Foreskin keratinocyte (primary cell): ENCODE measurements at places on chromosomes 7 and 10. TPM values are rescaled to one million over a fixed set of nuclear protein-coding genes. Genes with fewer than 3 reads are reported as not detected.

Gene DNA2
- 10.6 and 14.7 TPM in 2 replicates for total RNA-seq

Gene ARHGEF5
- 34.8 and 43.8 TPM in 2 replicates for total RNA-seq

Gene GSTO1
- 168 and 181 TPM in 2 replicates for total RNA-seq

Gene NPTX2
- total RNA-seq = not detected in 2 replicates

Gene SEPHS1
- 37.9 and 46.1 TPM in 2 replicates for total RNA-seq

Gene C10orf105
- not detected in 2 replicates for total RNA-seq

Gene HMX2
- total RNA-seq = not detected in 2 replicates

Gene SNX13
- 19.6 and 20.3 TPM in 2 replicates for total RNA-seq

Gene NRCAM
- 8.4 and 20.0 TPM in 2 replicates for total RNA-seq

Gene MMP21
- not detected in 2 replicates for total RNA-seq

Gene LLCFC1
- not detected in 2 replicates for total RNA-seq

Gene AZGP1
- total RNA-seq = 0.25 and 0.71 TPM in 2 replicates

Gene UNC5B
- total RNA-seq = 0.67 and 0.75 TPM in 2 replicates

Gene EGFR
- 156 and 161 TPM in 2 replicates for total RNA-seq

DNA sequence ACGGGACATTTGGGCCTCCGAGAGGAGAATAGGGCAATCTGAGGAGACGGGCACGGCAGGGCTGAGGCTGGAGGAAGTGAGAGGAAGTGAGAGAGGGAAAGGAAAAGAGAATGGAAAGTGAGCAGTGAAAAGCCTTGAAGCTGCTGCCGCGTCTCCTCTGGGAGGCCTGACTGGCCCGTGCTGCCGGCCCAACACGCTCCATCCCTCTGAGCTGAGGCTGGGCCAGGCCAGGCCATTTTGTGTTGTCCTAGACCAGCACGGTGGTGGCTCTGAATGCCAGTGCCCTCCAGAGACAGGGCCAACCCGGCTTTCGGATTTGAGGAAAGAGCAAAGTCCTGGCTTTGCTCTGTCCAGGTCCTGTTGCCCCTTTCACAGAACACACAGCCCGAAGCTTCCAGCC lies 361.1 kb upstream of the SHH start:
- no peak for DNase-seq

- no peak for DNase-seq
These were observed 259.1 kb upstream of the MKLN1 start for GRCh38 chr7:131068604-131069021.

- peak; percentile 73 for DNase-seq
These were observed 30.3 kb upstream of the GRB10 start for GRCh38 chr7:50812841-50813475.

- no peak for DNase-seq
These were observed 176.7 kb downstream of the ADARB2 start for GRCh38 chr10:1560535-1561192.

GRCh38 chr10:61139592-61139953 lies 195.6 kb upstream of the RHOBTB1 start:
- no peak for DNase-seq

DNA sequence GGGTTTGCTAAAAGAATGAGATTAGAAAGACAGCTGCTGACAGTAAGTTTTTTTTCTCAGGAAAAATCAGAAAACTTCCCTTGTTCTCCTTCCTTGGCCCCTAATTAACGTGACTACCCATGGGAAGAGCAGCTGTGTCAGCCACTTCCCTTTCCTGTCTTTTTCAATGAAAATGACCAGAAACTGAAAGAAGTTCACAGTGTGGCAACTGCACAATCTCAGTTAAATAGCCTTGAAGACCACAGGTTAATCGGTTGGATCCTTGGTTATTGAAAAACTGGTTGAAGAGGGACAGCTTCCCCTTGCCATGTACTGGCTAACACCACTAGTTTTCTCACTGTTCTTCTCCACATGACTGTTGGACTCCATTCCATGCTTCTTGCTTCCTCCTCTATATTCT lies 148.8 kb upstream of the AGR3 start:
- DNase-seq = no peak

DNA sequence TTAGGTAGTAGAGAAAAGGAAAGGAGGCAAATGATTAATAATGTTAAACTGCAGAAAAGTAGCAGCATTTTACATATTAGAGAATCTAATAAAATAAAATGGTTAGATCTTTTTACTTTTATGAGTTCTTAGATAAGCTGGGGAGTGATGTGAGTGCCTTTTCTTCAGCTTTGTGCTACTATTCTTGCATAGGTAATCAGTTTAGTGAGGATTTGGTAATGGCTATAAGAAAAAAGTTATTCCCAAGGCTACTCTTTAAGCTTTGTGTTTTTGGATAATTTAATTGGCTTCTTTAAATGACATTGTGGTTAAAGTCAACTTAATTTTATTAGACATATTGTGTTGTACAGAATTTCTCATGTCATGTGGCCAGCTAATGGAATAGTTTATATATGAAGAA lies 3.7 kb downstream of the KCND2 start:
- DNase-seq = no peak

DNA sequence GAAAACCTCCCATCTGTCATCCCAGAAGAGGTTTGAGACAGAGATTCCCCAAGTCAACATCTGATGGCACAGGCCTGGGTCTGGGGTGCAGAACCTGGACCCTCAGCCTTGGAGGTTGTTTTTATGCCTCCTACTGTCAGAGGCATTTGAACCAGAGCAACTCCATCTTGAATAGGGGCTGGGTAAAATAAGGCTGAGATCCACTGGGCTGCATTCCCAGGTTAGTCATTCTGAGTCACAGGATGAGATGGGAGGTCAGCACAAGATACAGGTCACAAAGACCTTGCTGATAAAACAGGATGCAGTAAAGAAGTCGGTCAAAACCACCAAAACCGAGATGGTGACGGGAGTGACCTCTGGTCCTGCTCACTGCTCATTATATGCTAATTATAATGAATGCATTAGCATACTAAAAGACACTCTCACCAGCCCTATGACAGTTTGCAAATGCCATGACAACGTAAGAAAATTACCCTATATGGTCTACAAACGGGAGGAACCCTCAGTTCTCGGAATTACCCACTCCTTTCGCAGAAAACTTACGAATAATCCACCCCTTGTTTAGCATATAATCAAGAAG lies 92.0 kb downstream of the ITGA8 start:
- DNase-seq = no peak

DNA sequence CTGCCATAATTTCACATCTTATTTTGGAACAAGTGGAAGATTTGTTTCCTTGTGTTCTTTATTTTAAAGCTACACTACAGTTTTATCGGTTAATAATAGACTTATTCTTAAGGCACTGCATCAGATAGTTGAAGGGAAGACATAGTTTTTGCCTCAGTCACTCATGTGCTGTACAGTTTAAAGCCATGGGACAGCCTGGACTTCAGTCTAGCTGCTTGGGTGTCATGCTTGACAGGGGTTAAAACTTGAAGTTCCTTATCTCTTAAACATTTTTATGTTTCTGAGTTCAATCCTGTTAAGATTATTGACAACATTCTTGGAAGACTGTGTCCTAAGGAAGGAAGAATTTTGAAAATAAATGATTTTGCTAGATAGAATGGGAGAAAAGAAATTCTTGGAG lies 49.7 kb downstream of the PPP1R9A start:
- no peak for DNase-seq

DNA sequence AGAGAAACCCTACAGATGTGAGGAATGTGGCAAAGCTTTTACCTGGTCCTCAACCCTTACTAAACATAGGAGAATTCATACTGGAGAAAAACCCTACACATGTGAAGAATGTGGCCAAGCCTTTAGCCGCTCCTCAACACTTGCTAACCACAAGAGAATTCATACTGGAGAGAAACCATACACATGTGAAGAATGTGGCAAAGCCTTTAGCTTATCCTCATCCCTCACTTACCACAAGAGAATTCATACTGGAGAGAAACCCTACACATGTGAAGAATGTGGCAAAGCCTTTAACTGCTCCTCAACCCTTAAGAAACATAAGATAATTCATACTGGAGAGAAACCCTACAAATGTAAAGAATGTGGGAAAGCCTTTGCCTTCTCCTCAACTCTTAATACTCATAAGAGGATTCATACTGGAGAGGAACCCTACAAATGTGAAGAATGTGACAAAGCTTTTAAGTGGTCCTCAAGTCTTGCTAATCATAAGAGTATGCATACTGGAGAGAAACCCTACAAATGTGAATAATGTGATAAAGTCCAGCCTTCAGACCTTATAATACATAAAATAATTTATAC lies 38.2 kb downstream of the ZNF679 start:
- DNase-seq = no peak

DNA sequence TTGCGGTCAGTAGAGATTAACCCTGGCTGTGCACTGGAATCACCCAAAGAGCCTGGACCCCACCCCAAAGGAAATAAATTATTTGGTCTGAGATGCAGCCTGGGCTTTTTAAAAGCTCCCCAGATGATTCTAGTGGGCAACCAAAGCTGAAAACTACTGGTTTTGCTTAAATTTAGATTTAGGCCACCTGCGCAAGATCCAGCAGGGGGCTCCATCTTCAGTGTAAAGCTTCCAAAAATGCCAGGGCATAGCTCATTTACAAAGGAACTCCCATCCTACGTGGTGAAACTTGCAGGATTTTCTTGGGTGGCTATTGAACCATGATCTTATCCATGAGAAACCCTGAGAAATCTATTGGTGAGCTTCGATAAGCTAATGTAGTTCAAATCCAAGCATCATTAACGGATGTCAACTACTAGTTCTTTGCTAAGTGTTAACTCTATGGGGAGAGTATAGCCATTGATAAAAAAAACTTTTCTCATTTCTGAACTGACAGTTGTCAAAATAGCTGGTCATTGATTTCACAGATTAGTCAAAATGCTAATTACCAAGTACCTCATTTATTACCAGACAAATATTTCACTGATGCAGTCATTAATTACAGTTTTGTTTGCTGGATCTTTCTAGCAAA lies 315.3 kb downstream of the LHFPL3 start:
- no peak for DNase-seq

GRCh38 chr7:30869794-30870611 lies 41.6 kb upstream of the AQP1 start:
- DNase-seq = no peak

DNA sequence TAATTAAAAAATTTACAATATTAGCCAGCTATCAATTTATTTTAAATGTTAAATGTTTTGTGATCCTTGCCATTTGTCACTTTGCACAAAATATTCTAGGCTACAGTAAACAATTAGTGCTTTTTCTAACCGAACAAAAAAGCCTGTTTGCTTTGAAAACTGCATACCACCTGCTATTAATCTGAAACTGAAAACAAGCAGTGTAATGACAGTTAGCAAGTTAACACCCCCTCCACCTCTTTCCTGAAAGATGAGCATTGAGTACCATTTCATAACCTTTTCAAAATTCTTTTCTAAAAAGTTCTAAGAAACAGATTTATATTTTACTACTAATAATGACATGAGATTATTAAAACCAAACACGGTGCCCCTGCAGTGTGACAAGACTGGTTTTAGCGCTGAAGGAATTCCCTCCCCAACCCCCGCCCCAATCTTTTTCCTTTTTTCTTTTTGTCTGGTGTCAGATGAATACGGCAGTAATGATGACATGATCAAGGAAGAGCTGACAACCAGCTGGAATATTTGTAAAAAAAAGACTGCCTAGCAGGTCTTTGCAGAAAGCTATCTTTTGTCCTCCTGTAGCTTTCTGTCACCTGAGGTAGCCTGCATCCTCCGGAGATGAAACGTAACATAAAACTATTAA lies 175.6 kb downstream of the CHCHD3 start:
- no peak for DNase-seq

DNA sequence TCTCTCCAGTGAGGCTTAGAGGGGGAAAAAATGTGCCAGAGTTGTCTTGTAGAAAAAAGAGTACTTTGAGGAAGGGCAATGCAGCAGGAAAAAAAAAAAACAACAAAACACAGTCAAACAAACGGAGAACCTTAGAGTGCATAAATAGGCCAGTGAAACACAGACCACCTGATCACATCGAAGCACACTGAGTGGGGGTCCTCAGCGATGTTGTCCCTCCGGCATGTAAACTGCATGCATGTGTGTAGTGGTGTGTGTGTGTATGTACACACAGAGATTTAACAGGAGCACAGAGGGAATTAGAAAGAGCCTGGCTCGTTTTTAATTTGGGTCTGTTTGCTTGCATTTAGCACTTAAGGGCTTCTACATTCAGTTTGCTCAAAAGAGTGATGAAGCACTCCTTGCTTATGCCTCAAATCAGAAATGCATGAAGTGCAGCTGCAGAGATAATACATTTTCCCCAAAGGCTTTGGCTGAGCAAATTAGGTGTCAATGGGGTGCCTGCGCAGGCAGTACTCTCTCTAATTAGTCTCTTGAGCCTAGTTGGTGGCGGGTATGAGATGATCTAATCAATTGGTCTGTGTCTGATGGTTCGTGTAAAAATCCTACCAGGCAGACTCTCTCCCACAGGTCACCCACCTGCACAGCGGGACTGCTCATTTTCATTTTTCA lies 62.7 kb upstream of the FZD1 start:
- no peak for DNase-seq

- DNase-seq = peak; percentile 42
These were observed 1.9 kb downstream of the MRPS33 start for GRCh38 chr7:141012696-141013344.

DNA sequence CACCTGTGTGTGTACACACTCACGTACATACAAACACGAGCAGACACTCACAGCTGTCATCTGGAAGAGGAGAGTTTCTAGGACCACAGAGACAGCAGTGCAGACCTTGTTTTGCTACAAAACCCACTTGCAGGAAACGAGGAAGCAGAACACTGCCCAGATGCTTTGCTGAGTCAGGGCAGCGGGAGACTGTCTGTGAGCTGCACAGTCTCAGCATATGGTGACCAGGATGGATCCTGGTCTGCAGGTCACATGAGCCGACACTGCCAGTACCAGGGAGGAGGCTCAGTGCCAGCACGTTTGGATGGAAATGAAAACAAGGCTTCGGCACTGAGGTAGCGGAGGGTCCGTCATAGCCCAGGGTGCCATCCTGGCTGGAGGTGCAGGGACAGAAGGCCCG lies 117.6 kb upstream of the DPP6 start:
- no peak for DNase-seq

GRCh38 chr7:48083114-48083830 lies 5.8 kb upstream of the UPP1 start:
- no peak for DNase-seq

DNA sequence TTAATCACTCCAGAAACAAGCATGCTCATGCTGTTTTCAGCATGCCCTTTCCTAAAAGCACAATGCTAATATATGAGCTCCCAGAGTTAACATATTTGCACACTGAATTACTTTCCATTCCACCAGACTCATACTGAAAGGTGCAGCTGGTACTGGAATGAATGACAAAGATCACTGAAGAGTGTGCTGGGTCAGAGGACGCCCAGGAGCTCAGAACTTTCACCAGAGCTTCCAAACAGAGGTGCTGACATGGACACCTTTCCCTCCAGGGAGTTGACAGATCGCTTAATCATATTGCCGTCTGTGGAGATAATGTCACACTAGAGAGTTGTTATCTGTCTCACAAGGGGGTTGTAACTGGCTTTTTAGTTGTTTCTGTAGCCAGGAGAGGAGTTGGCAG lies 292.9 kb downstream of the LHFPL3 start:
- DNase-seq = no peak

DNA sequence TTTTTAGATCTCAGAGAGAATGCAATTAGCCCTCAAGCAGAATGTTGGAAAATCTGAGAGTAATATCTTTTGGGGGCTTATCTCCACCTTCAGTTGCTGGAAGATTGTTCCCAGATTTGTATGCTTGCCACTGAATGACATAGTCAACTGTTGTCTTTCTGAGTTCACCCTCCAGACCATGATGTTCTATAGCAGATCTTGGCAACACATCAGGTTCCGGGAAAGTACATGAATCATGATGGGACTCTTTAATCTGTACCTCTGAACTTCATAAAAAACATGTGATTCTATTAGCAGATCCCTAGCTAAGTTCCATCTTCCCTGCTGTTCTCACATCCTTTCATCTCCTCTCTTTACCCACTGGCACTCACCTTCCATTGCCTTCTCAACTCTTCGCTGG lies 68.9 kb downstream of the PLCE1 start:
- no peak for DNase-seq

GRCh38 chr7:14398526-14398925 lies 409.1 kb upstream of the ETV1 start:
- DNase-seq = no peak
